ENCODE measurements at places on chromosomes 12 and 14. TPM values are rescaled to one million over a fixed set of nuclear protein-coding genes. Genes with fewer than 3 reads are reported as not detected.

PTCSC3 gene
- not detected for total RNA-seq

NAV3 gene
- 55.8 TPM for total RNA-seq

SLC7A8 gene
- total RNA-seq: 75.6 TPM

EXD2 gene
- 16.6 TPM for total RNA-seq
